ENCODE measurements at places on chromosomes 3 and 15.
A peak's percentile ranks its signal among the peaks of the same experiment; 100 is the strongest.

GRCh38 chr3:123621186-123621849 lies 36.5 kb upstream of the HACD2 start:
- DNase-seq = no peak

- no peak for DNase-seq
Observed at GRCh38 chr3:123733341-123733740, 148.5 kb upstream of the HACD2 start.

DNA sequence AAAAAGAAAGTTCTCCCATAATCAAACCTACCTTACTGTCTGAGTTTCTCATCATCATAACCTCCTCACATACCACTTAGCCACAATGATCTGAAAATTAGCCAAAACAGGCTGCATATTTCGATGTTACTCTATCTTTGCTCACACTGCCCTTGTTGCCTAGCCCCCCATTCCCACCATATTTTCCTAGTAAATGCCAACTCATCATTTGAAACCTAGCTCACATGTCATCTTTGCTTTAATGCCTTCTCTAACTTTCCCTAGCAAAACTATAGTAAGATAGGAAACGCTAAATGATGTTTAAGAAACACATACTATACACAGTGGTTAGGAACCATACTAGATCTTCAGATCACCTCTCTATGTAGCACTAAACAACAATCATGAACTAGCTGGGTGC lies 64.9 kb downstream of the INO80 start:
- DNase-seq = no peak

DNA sequence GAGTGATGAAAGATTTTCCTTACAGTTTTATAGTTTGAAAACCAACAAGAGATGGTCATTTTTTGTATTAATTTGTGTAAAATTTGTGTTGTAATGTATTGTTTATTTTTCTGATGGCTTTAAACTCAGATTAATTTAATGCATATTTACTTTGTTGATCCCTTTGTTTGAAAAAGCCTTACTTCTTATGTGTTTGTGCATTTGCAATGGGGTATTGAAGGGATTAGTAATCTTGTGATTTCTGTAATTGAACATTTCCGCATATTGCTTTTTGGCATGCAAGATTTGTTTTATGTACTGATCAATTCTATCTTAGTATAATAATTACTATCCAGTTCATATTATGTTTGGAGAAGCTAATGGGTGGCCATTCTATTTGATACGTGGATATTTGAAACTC lies 98.4 kb upstream of the ROBO1 start:
- DNase-seq = no peak

GRCh38 chr15:33093222-33093621 lies 101.3 kb downstream of the FMN1 start:
- no peak for DNase-seq

- DNase-seq = no peak
Observed at GRCh38 chr3:46883054-46883829, 5.7 kb downstream of the PTH1R start.

- peak; percentile 48 for DNase-seq
Observed at GRCh38 chr15:78177447-78177873, 28.3 kb downstream of the IDH3A start.

- DNase-seq = no peak
Observed at GRCh38 chr3:79018265-79018664, 749.5 kb downstream of the ROBO1 start.

- no peak for DNase-seq
Observed at GRCh38 chr3:77586216-77586615, 546.3 kb downstream of the ROBO2 start.

DNA sequence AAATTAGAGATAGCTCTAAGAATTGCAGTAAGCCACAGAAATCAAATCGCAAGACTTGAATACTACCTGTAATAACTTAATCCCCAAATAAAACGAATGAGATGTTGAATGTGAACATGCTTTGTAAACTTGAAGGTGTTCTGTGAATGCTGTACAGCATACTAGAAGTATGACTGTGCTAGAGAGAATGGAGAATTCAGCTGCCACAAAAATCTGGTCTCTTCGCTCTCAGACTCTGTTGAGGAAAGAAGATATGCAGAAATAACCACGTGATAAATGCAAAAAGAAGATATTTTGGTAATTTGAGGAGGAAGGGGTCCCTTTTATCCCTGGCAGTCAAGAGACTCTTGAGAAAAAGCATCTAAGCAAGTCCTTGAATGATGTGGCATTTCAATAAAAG lies 37.3 kb downstream of the ZBTB38 start:
- no peak for DNase-seq

GRCh38 chr3:116302087-116302747 lies 143.1 kb downstream of the LSAMP start:
- DNase-seq = no peak

Measured in activated CD4-positive, alpha-beta T cell treated with anti-CD3 and anti-CD28 coated beads, Interleukin-2, Interleukin-4, amounts not matched to agents 100 ng/mL and 50 ng/mL, durations not matched to agents 16 hours and 8 hours (primary cell).